T-helper 2 cell treated with Interferon-gamma antibody and Interleukin-4, amounts not matched to agents 5 μg/mL and 100 μg/mL, for 36 hours (primary cell): ENCODE measurements at places on chromosomes 6 and 20.

GRCh38 chr20:39282619-39283092 is 320.5 kb downstream of the DHX35 start:
- no peak overlapping the region for H3K4me3 ChIP-seq
- no peaks in the 10 kb centered on the region for H3K4me1 ChIP-seq
- no peak overlapping the region for H3K27ac ChIP-seq
- H3K27me3 ChIP-seq, result no peaks in the 10 kb centered on the region
- DNase-seq, result no peak

GRCh38 chr6:16097382-16098171 is 31.3 kb upstream of the MYLIP start:
- H3K4me1 ChIP-seq, result peaks cover 6% of the 10 kb centered on the region
- no peak overlapping the region for H3K4me3 ChIP-seq
- no peak for DNase-seq
- peaks cover 5% of the 10 kb centered on the region for H3K27me3 ChIP-seq
- H3K27ac ChIP-seq, result no peak overlapping the region

DNA sequence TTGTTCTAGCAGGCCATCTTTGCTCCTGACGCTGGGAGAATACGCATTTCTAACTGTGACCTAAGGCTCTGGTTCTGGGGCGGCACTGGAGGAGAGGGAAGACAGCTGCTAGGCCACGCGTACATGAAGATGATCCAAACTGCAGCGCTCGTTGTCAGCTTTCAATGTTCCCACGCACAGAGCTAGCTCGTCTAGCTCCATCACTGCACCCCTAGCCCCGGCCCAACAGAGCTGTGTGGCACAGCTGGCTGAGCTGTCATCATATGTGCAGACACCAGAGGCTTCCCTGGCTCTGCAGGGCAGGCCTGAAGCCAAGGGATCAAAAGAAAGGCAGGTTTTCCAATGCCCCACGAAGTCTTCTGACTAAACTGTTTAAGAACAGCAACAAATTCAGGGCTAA is 124.7 kb downstream of the IRF4 start:
- H3K4me1 ChIP-seq, result peaks cover 38% of the 10 kb centered on the region
- no peak overlapping the region for H3K4me3 ChIP-seq
- DNase-seq, result no peak
- H3K27ac ChIP-seq, result no peak overlapping the region
- peaks cover 47% of the 10 kb centered on the region for H3K36me3 ChIP-seq

GRCh38 chr6:24721461-24722215 is 2.7 kb upstream of the C6orf62 start:
- no peaks in the 10 kb centered on the region for H3K27me3 ChIP-seq
- H3K27ac ChIP-seq, result peak overlapping the region; percentile 100
- DNase-seq, result no peak

DNA sequence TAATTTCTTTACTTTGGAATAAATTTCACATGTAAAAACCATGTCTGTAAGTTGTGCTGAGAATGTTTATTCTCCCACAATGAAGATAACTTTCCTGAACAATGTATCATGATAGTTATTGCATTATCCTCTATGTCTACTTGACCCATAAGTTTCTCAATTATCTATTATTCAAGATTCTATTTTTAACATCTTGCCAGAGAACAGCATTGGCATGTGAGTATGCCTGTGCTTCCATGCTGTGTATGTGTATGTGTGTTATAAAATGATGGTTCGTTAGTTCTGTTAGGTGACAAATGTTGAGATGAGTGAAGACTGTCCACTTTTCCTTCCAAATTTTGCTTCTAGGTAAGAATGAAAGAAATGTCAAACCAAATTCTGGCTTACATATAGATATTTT is 111.9 kb downstream of the EYA4 start:
- no peak overlapping the region for H3K27ac ChIP-seq
- no peaks in the 10 kb centered on the region for H3K27me3 ChIP-seq
- no peaks in the 10 kb centered on the region for H3K36me3 ChIP-seq
- H3K4me3 ChIP-seq, result no peak overlapping the region
- no peaks in the 10 kb centered on the region for H3K4me1 ChIP-seq
- DNase-seq, result no peak

- no peak overlapping the region for H3K4me3 ChIP-seq
- no peak overlapping the region for H3K27ac ChIP-seq
- no peaks in the 10 kb centered on the region for H3K4me1 ChIP-seq
- H3K27me3 ChIP-seq, result peaks cover 72% of the 10 kb centered on the region
These were observed 30.8 kb downstream of the IL20RA start for GRCh38 chr6:137013738-137014602.

- H3K27me3 ChIP-seq, result no peaks in the 10 kb centered on the region
- peak overlapping the region; percentile 67 for H3K4me3 ChIP-seq
- H3K4me1 ChIP-seq, result peaks cover 45% of the 10 kb centered on the region
These were observed 60.1 kb upstream of the LRRC1 start for GRCh38 chr6:53734473-53735299.

GRCh38 chr6:124142852-124143251 is 339.2 kb downstream of the NKAIN2 start:
- no peaks in the 10 kb centered on the region for H3K4me1 ChIP-seq
- DNase-seq, result no peak
- H3K36me3 ChIP-seq, result no peaks in the 10 kb centered on the region
- H3K27me3 ChIP-seq, result no peaks in the 10 kb centered on the region
- no peak overlapping the region for H3K4me3 ChIP-seq

DNA sequence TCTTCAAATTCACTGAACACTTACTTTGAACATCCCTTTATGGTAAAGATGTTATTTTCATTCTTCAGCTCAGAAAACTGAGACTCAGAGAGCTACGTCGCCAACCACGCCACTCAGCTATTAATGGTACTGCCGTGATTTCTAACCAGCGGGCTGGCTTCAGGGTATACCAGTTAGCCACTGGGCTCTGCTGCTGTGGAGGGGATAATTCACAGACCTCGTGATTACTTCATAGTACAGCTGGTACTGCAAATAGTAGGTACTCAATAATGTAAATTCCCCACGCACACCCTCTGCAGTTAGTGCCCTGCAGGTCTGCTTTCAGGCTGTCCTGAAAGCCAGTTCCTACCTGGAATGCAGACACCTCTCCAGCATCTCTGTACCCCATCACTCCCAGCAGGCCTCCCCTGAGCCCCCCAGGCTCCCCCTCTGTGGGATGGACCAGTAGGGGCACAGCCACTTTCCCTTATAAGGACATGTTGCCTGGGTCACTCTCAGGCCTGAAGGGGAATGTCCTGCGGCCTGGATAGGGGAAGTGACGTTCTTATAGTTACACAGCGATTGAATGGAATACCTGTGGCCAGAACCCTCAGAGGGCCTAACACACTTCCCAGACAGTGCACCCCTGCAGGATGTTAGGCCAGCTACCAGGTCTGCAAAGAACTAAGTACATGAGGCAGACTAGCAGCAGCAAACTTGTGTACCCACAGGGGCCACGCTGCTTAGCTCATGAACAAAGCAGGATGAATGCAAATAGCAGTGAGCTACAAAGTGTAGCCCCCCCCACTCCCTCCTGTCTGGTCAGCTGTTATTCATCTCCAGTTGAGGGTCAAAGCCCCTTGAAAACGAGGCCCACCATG is 1.3 kb upstream of the OCSTAMP start:
- peaks cover 45% of the 10 kb centered on the region for H3K4me1 ChIP-seq
- H3K36me3 ChIP-seq, result no peaks in the 10 kb centered on the region
- no peak for DNase-seq
- peak overlapping the region; percentile 74 for H3K4me3 ChIP-seq

DNA sequence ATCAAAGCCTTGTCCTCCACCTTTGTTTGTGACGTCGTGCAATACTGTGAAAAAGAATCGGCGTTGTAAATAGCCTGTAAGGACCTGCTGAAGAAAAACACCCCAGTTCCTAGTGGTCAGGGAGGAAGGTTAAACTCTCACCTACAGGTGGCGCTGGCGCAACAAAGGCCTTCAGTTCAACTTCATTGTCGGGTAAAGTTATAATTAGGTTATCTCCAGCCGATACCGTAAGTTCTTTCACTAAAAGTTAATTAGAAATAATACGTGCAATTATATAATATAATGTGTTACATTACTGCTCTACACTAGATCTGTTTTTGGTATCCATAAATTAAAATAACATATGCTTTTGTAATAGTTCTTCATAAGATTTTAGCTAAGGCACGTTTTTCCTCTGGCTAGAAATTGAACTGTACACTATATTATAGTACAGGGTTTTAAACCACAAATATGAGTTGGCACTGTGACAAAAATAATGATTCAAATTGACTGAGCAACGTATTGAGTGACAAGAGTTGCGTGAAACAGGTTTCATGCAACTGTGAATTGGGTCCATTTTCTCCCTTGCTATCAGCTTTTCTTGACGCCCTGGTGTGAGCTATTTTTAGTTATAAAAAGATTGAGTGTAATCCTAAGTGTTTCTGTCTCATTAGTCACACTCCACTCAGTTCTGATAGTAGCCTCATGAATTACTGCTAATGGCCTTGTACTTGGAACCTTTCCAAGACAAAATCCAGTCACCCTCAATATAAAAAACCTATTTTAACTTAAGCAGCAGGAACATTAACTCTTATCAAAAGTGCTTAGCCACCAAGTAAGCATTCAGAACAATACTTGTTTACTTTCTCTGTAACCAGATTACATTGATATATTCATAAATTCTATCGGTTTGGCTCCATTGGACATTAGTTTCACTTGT is 62.3 kb downstream of the KIAA0319 start:
- H3K4me1 ChIP-seq, result peaks cover 4% of the 10 kb centered on the region
- H3K36me3 ChIP-seq, result no peaks in the 10 kb centered on the region
- peaks cover 20% of the 10 kb centered on the region for H3K27me3 ChIP-seq
- DNase-seq, result peak; percentile 53
- H3K27ac ChIP-seq, result no peak overlapping the region
- peak overlapping the region; percentile 1 for H3K4me3 ChIP-seq

- peaks cover 35% of the 10 kb centered on the region for H3K27me3 ChIP-seq
- DNase-seq, result no peak
- no peaks in the 10 kb centered on the region for H3K36me3 ChIP-seq
These were observed 2.0 kb downstream of the COL9A3 start for GRCh38 chr20:62818592-62819493.

DNA sequence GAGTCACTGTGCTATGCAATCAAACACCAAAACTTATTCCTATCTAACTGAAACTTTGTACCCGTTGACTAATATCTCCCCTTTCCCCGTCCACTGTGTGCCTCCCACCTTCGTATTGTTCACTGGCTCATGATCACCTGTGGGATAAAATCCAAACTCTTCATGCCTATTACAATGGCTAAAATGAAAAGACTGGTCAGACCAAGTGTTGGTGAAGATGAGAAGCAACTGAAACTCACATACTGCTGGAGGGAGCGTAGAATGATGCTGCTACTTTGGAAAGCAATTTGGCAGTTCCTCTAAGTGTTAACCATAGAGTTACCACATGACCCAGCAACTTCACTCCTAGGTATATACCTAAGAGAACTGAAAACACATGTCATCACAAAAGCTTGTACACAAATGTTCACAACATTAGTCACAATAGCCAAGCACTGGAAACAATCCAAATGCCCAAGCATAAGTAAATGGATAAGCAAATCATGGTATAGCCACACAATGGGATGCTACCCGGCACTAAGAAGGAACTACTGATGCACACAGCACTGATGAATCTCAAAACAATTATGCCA is 13.1 kb downstream of the RPS10 start:
- H3K27me3 ChIP-seq, result no peaks in the 10 kb centered on the region
- peaks cover 30% of the 10 kb centered on the region for H3K36me3 ChIP-seq
- no peak overlapping the region for H3K4me3 ChIP-seq
- peaks cover 9% of the 10 kb centered on the region for H3K4me1 ChIP-seq
- no peak overlapping the region for H3K27ac ChIP-seq
- DNase-seq, result no peak

DNA sequence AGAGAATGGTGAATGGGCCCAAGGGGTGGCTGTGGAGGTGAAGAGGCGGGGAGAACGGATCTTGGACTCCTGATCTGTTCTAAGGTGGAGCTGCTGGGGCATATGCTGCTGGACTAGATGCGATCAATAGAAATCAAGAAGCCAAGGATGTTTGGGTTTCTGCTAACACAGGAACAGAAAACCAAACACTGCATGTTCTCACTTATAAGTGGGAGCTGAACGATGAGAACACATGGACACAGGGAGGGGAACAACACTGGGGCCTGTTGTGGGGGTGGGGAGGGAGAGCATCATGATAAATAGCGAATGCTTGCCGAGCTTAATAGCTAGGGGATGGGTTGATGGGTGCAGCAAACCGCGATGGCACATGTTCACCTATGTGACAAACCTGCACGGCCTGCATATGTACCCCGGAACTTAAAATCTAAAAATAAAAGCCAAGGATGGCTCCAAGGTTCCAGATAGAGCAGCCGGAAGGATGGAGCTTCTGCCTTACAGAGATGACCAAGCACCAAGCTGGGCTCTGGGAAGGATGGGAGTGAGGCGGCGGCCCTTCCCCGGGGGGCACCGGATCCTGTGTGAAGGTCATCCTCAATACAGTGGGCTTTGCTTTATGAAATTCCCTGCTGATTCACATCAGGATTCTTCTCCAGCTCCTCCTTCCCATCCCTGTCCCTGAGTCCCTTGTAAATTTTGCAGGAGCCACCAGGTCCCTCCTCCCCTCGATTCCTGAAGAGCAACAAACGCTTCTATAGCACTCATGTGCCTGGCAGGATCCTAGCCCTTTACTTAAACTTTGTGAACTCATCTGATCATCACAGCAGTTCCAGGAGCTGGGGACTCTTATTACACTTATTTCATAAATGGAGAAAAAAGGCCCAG is 109.2 kb upstream of the PTPN1 start:
- H3K4me3 ChIP-seq, result no peak overlapping the region
- H3K4me1 ChIP-seq, result no peaks in the 10 kb centered on the region
- no peaks in the 10 kb centered on the region for H3K36me3 ChIP-seq
- no peak for DNase-seq
- no peak overlapping the region for H3K27ac ChIP-seq

DNA sequence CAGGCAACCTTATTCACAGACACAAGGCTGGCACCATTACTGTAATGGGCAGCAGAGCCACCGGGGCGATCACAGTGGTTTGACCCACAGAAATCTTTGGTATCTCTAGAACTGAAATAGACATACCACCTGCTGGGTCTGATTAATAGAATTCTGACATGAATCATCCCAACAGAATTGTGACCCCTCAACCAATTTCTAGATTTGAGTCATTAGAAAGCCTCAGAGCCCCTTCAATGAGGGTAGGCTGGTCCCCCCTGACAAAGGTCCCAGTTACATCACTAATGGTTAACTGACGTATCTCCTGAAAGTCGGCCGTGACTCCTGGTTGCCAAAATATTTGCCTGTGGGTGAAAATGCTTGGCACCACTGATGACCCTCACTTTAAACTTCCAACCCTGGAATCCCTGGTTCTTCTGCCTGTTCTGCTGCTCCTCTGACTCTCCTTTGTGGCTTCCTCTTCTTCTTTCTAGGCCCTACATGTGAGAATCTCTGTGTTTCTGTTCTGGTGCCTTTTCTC is 124.9 kb upstream of the ARID1B start:
- no peak overlapping the region for H3K4me3 ChIP-seq
- H3K27me3 ChIP-seq, result peaks cover 16% of the 10 kb centered on the region
- H3K4me1 ChIP-seq, result peaks cover 7% of the 10 kb centered on the region
- no peaks in the 10 kb centered on the region for H3K36me3 ChIP-seq
- DNase-seq, result no peak
- H3K27ac ChIP-seq, result no peak overlapping the region

GRCh38 chr20:1813101-1813529 is 82.1 kb upstream of the SIRPA start:
- no peak overlapping the region for H3K27ac ChIP-seq
- H3K4me1 ChIP-seq, result peaks cover 6% of the 10 kb centered on the region
- no peak overlapping the region for H3K4me3 ChIP-seq
- no peak for DNase-seq
